ENCODE measurements at places on chromosomes 5 and 9.

GRCh38 chr5:78783434-78784130 lies 135.0 kb upstream of the LHFPL2 start:
- no peak for DNase-seq

- DNase-seq: no peak
Measured at GRCh38 chr9:4555236-4555635, 65.0 kb downstream of the SLC1A1 start.

- DNase-seq: peak; percentile 57
Measured at GRCh38 chr5:113294311-113295110, 140.3 kb downstream of the TSSK1B start.

DNA sequence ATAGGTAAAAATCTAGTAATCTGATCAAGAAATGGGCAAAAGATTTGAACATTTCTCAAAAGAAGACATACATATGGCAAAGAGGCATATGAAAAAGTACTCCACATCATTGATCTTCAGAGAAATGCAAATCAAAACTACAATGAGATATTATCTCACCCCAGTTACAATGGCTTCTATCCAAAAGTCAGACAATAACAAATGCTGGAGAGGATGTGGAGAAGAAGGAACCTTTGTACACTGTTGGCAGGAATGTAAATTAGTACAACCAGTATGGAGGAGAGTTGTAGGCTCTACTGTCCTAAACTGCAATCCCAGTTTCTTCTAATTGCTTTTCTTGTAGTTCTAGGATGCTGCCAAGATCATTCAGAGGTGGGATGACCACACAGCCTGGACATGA lies 193.5 kb upstream of the RFX3 start:
- no peak for DNase-seq

GRCh38 chr9:109250311-109250741 lies 70.5 kb downstream of the EPB41L4B start:
- DNase-seq: no peak

DNA sequence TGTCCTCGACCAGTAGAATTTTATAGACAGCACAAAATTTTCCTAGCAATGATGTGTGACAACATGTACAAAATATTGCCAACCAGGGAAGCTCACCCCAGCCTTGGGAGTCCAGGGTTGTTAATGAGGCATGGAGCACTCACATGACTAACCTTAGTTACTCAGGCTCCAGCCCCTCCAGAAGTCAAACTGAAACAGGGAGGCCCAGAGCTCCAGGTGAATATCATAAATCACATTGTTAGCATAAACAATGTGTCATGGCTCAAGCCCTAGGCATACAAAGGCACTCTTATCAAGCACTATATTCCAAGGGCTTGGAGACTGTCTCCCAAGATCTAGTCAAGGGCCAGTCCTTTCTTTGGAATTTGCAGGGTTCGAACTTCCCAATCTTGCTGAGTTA lies 44.4 kb downstream of the TNFAIP8 start:
- no peak for DNase-seq

DNA sequence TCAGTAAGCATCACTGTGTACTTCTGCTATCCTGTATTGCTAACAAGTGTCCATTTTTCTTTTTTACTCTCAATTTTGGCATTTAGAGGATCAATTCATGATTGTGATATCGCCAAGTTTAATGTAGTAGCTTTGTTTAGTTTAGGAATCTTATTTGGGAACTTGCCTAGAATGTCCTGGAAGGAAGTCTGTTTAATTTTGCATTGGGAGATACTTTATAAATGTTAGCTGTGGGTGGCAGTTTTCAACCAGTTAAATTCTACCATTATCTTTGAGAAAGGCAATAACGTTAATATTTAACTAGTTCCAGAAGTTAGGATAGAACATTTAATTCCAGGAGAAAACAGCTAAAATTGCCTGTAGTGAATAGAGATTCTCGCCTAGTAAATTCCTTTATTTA lies 78.6 kb downstream of the PBX3 start:
- no peak for DNase-seq

GRCh38 chr5:173238312-173239232 lies 3.6 kb upstream of the NKX2-5 start:
- no peak for DNase-seq

DNA sequence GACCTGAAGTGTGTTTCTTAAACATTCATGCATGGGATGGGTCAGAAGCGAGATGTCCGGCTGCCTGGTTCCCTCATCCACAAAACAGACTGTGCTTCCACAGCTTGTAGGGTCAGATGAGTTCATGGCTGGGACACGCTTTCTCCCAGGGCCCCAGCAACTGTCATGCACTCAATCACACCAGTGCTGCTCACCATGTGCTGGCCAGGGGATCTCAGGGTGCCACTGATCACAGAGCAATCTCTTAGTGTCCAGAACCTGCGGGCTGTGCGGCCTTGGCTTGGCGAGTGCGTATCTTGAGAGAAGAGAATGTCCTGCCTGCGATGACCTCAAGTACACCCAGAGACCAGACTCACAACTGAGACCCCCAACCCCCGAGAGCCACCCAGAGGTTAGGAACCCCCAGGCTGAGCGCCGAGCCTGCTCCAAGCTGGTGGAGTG lies 26.0 kb upstream of the FCN2 start:
- DNase-seq: no peak

- no peak for DNase-seq
Measured at GRCh38 chr5:121746763-121747162, 104.9 kb upstream of the FTMT start.

DNA sequence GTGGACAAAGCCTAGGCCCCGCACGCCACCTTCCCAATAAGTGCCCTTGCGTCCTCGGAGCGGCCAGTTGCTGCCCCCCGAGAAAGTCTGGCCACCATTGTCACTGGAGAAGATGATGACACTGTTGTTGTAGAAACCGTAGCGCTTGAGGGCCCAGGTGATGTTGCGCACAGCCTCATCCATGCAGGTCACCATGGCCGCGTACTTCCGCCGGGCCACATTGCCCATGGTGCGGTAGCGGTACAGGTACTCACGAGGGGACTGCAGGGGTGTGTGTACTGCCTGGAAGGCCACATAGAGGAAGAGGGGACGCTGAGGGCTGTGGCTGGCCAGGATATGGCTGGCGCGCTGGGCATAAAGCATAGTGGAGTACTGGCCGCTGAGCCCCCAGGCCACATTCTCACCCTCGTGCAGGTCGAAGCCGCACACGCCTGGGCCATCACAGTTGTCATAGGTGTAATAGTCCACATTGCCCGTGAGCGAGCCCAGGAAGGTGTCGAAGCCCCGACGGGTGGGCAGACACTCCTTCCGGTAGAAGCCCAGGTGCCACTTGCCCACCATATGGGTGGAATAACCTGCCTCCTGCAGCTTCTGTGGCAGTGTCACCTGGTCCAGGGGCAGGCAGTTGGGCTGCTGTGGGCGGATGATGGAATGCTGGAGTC lies 4.6 kb downstream of the ARSI start:
- DNase-seq: no peak

GRCh38 chr5:15645381-15646160 lies 145.6 kb downstream of the FBXL7 start:
- no peak for DNase-seq

GRCh38 chr9:79572032-79572607 lies 355 bp downstream of the TLE4 start:
- no peak for DNase-seq

- DNase-seq: no peak
Measured at GRCh38 chr9:93167185-93167584, 16.8 kb upstream of the WNK2 start.

DNA sequence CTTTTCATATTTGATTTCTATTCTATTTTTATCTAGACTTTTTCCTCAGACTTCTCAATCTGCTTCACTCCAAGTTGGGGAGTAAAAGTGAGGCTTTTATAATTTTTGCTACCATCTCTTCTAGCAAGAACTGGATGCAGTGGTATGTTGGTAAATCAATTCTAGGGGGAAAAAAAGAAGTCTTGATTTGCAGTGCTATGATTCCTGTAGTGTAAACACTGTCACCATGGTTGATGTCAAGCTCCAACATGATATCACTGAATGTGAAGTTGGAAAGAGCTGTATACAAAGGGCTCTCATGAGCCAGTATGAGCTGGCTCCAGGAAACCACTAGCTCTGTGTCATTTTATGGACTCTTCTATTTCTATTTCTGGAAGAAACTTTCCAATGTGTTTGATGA lies 439.2 kb downstream of the NTRK2 start:
- DNase-seq: no peak

GRCh38 chr9:88092797-88093331 lies 45.4 kb downstream of the SPATA31C2 start:
- no peak for DNase-seq

GRCh38 chr5:134122530-134122929 lies 8.0 kb downstream of the TCF7 start:
- no peak for DNase-seq

- DNase-seq: no peak
Measured at GRCh38 chr5:39006650-39007049, 67.5 kb downstream of the RICTOR start.

DNA sequence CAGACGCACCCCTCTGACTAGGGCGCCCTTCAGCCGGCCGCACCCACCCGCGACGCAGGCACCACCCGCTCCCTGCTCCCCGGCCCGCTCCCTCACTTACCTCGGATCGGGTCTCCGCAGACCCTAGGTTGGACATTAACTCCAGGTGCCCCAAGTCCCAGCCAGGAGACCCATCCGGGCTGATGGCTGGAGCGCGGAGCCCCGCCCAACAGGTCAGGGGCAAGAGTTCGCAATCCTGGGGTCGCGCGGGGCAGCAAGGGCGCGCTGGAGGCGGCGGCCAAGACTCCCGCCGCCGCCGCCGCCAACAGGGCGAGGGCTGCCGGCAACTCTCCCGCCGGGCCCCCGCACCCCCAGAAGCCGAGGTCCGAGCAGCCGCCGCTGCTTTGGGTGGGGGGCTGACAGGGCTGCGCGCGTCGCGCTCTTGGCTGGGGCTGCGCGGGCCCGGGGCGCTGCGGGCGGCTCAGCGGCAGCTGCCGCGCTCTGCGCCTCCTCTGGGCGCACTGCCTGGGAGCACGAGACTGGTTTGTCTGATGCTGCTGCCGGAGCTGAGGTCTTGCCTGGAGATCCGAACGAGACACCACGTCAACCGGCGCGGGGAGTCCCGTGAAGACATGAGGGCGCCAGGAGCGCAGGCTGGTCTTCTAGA lies at the start of gene GDNF:
Gene GDNF, minus strand, starts transcription at position 635 of the 646 bp plus-strand sequence. CDS start 5,245 bp downstream, outside the sequence.
- no peak for DNase-seq

GRCh38 chr9:134534661-134535080 lies 106.9 kb upstream of the COL5A1 start:
- no peak for DNase-seq

GRCh38 chr5:136526791-136527190 lies 161.4 kb upstream of the TRPC7 start:
- no peak for DNase-seq

DNA sequence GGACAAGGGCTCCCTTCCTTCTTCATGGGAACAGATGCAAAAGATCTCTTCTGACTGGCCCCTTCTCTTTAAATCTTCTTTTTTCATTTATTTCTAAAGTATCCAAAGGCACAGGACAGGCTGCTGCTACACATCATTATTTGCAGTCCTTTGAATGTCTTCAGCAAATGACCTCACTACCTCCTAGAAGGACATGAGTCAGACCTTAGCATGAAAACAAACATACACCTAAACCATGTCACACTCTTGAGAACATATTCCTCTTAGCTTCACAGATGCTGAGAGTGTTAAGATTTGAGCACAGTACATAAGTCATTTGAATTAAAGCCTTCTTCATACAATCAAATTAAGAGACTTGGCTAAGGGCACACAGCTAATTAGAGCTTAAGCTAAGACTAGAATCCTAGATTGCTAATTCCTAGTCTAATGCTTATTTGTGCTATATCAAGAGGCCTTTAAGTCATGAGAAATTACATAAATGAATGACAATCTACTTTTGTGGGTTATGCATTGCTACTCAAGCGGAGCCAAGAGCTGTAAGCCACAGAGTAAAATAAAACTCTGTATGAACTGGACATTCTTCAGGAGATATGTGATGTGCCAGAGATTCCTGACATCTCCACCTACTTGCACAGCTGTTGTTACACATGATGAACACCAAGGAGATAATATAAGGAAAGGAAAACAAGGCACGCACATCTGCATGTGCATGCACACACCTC lies 109.1 kb upstream of the PTGER4 start:
- DNase-seq: no peak

DNA sequence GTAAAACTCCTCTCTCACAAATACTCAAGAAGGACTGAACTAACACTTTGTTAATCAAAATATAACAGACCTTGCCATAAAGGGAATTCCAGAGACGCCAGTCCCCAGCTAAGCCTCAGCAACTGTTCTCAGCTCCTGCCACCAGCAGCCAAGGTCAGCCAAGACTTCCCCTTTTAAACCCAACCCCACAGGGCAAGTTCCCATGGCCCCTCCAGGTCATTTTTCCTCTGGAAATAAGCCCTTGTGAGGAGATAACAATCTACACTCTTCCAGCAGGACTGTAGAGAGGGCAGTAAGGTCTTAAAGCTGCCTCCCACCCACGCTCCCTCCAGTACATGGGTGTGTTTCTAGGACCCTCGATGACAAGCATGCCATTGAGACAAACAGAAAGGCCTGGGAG lies 78.3 kb downstream of the DPYSL3 start:
- DNase-seq: no peak

DNA sequence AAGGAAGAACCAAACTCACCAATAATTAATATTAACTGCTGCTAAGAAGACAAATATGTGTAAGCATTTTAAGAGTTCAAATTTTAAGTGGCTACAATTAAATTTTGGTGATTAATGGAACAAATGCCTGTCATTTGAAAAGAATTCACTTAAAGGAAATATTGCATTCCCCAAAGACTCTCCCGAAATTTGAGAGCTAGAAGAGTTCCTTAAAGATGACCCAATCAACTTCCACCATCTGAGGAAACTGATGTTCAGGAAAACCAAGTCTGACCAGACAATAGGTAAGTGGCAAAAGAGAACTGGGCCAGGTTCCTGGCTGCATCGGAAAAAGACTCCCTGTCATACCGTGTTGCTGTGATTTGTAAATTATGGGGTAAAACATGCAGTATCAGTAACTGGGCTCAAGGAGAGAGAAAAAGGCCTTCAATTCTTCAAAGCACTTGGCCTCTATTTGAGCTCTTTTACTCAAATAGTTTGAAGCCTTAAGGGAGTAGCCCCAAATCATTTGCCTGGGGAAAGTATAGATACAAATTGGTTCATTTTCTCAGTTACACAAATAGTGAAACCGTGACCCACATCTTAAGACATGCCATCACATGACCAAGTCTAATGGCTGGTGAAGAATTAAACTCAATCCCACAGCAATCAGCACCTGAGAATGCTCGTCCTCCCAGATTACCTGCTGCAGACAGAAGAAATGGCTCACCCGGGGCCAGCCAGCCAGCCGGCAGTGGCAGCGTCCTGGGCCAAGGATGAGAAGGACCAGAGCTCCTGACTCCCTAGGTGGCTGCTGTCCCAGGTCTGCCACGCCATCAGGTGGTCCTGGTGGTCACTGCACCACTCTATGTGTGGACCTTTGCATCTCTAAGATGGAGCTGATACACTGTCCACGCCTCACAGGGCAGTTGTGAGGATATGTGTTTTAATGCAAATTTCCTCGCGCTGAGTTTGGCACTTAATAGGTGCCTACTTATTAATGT lies 162.9 kb downstream of the TTLL11 start:
- no peak for DNase-seq

- DNase-seq: no peak
Measured at GRCh38 chr9:111854799-111855198, 41.8 kb upstream of the UGCG start.

Data from stimulated activated CD4-positive, alpha-beta T cell treated with anti-CD3 and anti-CD28 coated beads, TNF-alpha, amount 100 ng/mL, for 48 hours (primary cell).